Smooth muscle cell of trachea (primary cell): ENCODE measurements at places on chromosomes 1 and 21. TPM values are rescaled to one million over a fixed set of nuclear protein-coding genes. Genes with fewer than 3 reads are reported as not detected.

The CENPL gene
- 7.8 and 25.6 TPM in 2 replicates for total RNA-seq

The NR5A2 gene
- total RNA-seq, result 0.15 TPM in 1 of 2 replicates, not detected in the other

The NDUFS5 gene
- total RNA-seq, result 293 and 570 TPM in 2 replicates

The LCE3B gene
- total RNA-seq, result not detected in 2 replicates

The PGBD5 gene
- total RNA-seq, result 1.7 TPM in 1 of 2 replicates, not detected in the other

The WASF2 gene
- total RNA-seq, result 31.4 and 38.3 TPM in 2 replicates

The PADI6 gene
- not detected in 2 replicates for total RNA-seq

The ST6GALNAC3 gene
- total RNA-seq, result 0.73 and 0.99 TPM in 2 replicates

The SPRR2F gene
- total RNA-seq, result not detected in 2 replicates

The LAPTM5 gene
- total RNA-seq, result not detected in 2 replicates

The CAPN8 gene
- total RNA-seq, result not detected in 2 replicates

The HEYL gene
- not detected in 2 replicates for total RNA-seq

The MROH7 gene
- under 0.01 and 0.50 TPM in 2 replicates for total RNA-seq

The LRRC39 gene
- 0.33 and 0.73 TPM in 2 replicates for total RNA-seq

The KPRP gene
- not detected in 2 replicates for total RNA-seq

The WNT9A gene
- total RNA-seq, result 1.7 and 3.5 TPM in 2 replicates
